ENCODE measurements at places on chromosomes 7 and 10. TPM values are rescaled to one million over a fixed set of nuclear protein-coding genes. Genes with fewer than 3 reads are reported as not detected.

ASAH2 gene
- 1.9 TPM for total RNA-seq

TAX1BP1 gene
- total RNA-seq: 82.8 TPM

AGR2 gene
- 18.3 TPM for total RNA-seq

DYDC2 gene
- total RNA-seq: 1.4 TPM

HMX2 gene
- total RNA-seq: not detected

EGR2 gene
- 11.8 TPM for total RNA-seq

HOXA7 gene
- 0.72 TPM for total RNA-seq

CYP2E1 gene
- total RNA-seq: 0.72 TPM

UTF1 gene
- not detected for total RNA-seq

PIK3CG gene
- total RNA-seq: 10.6 TPM

SPAM1 gene
- 1.2 TPM for total RNA-seq

GNGT1 gene
- 2.9 TPM for total RNA-seq

PAXIP1 gene
- 12.0 TPM for total RNA-seq

MMP21 gene
- not detected for total RNA-seq

GSTO2 gene
- 1.2 TPM for total RNA-seq

CCZ1 gene
- 35.2 TPM for total RNA-seq

TDRD1 gene
- total RNA-seq: 0.24 TPM

SLC18A3 gene
- total RNA-seq: not detected

NCF1 gene
- total RNA-seq: not detected

GPR146 gene
- total RNA-seq: 14.9 TPM

FAM25A gene
- total RNA-seq: not detected

ELAPOR2 gene
- 9.4 TPM for total RNA-seq

ZNF117 gene
- 27.7 TPM for total RNA-seq

PDE6C gene
- total RNA-seq: 1.2 TPM

EXOC4 gene
- 81.9 TPM for total RNA-seq

BAMBI gene
- 197 TPM for total RNA-seq

Measured in umbilical cord (tissue), 2 donors.